ENCODE measurements at places on chromosomes 5 and 9.
A peak's percentile ranks its signal among the peaks of the same experiment; 100 is the strongest.

GRCh38 chr5:159750226-159750625, 166.1 kb upstream of the ADRA1B start:
- no peak for DNase-seq

DNA sequence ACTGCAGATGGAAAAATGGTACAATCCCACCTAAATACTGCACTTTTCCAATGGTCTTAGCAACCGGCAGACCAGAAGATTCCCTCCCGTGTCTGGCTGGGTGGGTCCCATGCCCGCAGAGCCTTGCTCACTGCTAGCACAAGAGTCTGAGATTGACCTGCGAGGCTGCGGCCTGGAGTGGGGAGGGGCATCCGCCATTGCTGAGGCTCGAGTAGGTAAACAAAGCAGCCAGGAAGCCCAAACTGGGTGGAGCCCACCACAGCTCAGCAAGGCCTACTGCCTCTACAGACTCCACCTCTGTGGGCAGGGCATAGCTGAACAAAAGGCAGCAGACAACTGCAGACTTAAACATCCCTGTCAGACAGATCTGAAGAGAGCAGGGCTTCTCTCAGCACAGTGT, 221.6 kb upstream of the CTNND2 start:
- no peak for DNase-seq

GRCh38 chr9:7154650-7155049, 396.9 kb downstream of the KDM4C start:
- no peak for DNase-seq

DNA sequence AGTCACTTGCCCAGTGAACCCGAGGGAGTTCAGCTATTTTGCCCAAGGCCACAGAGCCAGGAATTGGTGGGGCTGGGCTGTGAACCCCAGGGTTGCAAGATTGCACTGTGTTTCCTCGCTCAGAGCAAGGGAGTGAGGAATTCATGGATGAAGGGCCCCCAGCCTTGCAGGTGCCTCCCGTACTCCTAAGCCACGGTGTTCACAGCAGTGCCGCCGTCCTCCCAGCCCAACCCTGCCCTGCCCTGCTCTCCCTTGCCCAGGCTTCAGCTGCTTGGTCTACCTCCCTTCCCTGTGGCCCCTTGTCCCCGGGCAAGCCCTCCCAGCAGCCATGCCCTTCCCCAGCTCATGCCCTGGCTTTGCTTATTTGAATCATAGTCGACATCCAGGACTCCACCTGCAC, 6.1 kb downstream of the LAMC3 start:
- DNase-seq, result no peak

GRCh38 chr5:158922816-158923215, 176.9 kb downstream of the EBF1 start:
- no peak for DNase-seq

DNA sequence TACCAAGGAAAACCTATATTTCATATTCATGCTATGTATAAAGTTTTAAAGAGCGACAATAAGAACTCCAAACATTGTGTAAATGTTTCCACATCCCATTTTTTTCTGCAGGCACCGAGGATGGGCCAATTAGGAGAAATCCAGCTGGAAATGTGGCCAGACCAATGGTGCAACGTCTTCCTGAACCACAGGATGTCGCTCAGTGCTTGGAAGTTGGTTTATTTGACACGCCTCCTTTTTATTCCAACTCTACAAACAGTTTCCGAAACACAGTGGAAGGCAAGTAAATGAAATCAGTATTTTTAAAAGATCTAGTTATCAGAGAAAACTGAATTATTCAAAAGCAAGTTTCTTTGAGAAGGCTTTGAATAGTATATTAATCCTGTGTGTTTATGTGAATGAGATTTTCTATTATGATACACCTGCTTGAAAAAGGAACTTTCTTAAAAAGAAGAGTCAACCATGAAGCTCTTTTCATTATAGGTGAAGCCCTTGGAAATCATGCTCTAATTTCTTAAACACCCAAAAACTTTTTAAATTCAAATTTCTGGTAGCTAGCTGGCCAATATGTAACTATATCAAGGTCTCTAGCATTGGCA, 9.1 kb downstream of the TYRP1 start:
- peak; percentile 41 for DNase-seq

- no peak for DNase-seq
These were observed 1.5 kb downstream of the ARHGAP26 start for GRCh38 chr5:142771666-142772065.

DNA sequence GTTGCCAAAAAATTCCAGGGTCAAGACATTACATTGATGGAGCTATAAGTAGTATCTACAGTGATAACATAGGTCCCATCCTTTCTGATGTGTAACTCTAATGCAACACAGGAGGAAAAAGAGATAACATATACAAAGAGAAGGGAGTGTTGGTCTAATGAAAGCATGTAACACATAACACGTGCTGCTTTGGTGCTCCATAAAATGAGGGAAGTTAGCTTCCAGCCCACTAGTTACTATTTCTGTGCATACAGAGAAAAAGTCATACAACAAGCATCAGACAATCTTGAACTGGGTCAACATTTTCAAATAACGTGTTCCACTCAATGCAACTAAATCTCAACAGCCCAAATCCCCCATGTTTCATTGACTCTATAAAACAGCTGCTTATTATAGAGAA, 11.7 kb downstream of the MLLT3 start:
- DNase-seq, result peak; percentile 22

DNA sequence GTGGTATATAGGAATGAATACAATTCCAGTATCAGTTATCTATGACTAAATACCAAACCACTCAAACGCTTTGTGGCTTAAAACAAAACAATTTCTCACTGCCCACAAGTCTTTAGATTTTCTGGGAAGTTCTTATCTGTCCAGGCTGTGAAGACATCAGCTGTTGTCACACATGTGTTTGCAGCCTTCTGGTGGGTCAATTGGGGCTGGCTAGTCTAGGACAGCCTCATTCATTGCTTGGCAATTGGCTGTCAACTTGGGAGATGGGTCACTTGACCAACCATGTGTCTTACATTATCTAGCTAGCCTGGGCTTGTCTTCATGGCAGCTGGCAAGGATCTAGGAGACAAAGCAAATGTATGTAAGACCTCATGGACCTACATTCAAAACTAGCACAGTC, 53.8 kb upstream of the PAPPA start:
- DNase-seq, result no peak

- no peak for DNase-seq
These were observed 49.5 kb upstream of the FBXL7 start for GRCh38 chr5:15450473-15450872.

- no peak for DNase-seq
These were observed 50.2 kb downstream of the FXN start for GRCh38 chr9:69085569-69086283.

GRCh38 chr5:5295351-5295750, 127.1 kb upstream of the ICE1 start:
- no peak for DNase-seq

DNA sequence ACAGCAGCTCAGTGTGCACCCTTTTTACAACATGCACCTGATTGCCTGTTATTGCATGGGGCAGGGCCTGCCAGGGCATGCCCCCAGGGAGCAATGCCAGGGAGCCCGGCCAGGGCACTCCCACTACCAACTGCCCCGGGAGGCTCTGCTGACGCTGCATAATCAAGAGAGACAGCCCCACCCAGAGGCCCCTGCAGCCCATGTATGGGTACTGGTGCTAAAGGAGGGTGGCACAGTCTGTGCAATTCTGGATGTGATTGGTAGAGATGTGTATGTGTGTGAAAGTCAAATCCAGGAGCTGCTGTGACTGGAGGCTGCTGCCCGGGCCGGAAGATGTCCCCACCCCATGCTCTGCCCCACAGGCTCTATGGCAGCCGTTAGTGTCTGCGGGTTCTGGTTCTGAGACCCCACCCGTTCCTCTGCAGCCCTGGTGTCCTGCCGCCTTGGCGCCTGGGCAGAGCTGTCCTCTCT, 3.9 kb upstream of the NEURL1B start:
- DNase-seq, result peak; percentile 71

- no peak for DNase-seq
These were observed 80.2 kb upstream of the HTR4 start for GRCh38 chr5:148734518-148734917.

DNA sequence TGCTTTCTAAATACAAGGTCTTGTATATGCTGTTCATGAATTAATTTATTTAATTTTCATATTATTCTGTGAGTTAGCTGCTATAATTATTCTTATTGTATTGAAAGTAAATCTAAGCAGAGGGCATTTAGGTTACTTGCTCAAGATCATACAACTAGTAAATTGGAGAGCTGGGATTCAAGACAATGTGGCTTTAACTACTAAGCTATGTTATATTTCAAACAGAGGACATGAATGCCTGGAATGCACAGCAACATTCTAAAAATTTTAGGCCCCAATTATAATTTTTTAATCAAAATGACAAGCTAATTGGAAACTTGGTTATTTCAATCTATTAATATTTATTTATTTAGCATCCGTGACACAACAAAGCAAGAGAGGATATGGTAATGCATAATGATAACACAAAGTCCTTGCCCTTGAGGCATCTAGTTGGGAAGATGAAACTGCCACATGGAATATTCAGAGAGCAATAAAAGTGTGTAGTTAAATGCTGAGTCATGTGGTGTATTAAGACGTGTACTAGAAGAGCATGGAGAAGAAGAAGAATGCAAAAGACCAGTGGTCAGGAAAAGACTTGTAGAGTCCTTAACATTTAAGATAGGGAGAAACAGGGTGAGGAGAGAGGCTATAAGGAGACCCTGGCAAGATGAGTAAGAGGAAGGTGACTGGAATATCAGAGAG, 24.4 kb downstream of the CTXN3 start:
- no peak for DNase-seq

- DNase-seq, result no peak
These were observed 435.5 kb downstream of the CAAP1 start for GRCh38 chr9:26457151-26457550.

DNA sequence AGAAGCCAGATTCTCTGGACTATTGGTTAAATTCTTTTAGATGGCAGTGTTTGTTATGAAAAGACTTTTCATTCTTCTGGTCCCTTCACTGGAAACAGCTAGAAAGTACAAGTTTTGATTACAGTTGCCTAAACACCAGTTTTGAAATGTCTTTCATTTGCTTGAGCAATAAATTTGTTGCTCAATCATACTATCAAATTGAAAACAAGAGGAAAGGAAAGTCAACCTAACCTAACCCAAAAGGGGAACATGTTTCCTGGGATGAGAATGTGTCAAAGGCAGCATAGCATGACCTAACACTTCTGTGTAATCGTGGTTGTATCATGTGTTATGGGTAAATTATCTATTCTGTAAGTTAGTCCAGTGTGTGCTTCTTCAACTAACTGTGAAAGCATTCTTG, 213.2 kb downstream of the TMC1 start:
- DNase-seq, result no peak

DNA sequence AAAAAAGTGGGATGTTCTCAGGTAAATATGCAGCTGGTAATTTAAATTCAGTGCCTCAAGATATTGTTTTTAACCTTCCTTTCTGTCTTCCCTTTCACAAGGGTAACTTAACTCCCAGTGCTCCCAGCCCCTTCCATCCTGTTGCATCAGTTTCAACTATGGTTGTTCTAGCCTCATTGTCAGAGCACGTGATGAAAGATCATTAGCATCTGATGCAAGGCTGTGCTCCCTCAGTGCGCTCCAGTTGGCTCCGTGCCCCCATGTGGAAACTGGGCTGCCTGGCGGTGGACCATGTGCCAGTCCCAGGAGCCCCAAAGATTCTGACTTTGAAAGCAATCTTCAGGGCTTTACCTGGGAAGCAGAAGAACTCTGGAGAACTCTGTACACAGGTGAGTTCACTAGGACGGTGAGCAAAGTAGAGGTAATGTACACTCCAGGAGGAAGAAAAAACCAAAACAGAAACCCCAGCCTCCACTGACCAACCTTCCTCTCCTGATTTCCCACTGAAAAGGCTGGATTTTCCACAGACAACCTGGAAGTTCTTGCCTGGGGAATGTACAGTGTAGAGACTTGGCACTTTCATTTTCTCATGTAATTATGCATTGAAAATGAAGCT, 96.9 kb downstream of the SLC1A3 start:
- DNase-seq, result no peak

DNA sequence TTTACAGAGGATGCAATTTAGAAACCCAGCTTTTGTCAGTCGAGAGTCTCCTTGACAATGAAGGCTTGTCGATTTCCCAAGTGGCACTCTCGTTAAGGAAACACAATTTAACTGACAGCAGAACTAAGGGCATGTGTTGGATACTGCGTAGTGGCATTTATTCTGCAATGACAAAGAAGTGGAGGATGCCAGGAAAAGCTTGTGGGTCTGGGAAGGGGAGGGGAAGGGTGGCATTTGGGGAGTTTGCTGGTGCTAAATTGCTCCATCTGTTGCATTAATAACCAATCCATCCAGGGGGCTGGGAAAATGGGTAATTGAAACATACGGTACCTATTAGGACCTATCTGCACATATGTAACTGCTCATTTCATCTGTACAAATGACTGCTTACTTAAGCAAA, 190.6 kb downstream of the NSG2 start:
- no peak for DNase-seq

- DNase-seq, result peak; percentile 8
These were observed 10.5 kb upstream of the TRIM36 start for GRCh38 chr5:115180165-115180709.

DNA sequence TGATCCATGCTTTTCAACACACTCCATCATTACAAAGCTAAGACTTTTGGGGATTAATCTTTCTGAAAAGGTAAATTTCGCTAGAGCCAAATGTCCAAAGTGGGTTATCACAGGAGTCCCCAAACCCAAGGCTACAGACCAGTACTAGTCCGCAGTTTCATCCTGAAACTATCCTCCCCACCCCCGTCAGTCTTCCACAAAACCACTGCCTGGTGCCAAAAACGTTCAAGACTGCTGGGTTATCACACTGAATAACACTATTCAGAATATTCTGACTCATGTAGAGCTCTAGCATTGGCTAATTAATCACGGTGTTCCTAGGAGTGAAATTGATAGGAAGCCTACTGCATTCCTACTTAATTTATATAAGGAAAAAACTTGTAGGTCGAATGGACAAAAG, 24.7 kb downstream of the ERP44 start:
- DNase-seq, result no peak

DNA sequence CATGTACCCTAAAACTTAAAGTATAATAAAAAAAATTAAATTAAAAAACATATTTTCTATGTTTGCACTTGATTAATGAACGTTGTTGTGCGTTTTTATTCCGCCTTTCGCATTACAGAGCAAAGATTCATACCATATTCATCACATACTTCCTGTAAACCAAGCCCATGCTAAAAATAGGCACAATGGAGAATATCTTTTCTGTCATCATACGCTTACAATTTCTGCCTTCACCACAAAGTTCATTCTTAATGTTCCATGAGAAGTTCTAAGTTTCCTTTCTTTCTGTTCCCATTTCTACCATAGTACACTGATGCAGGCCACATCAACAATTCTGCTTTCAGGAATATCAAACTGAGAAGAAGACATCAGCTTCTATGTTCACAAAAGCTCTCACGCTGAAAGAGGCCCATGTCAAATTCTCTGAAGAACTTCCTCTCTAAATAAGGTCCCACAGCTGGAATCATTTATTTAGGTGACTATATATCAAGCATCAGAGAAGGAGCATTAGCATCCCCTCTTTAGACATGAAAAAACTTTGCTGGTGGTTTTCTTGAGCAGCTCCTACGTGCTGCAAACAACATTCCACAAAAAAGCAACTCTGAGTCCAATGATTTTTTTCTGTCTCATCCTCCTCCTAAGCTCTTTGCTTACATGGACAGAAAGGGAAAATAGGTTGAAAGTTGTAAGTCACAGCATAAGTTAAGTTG, 456.4 kb downstream of the CDH10 start:
- no peak for DNase-seq
